ENCODE measurements at places on chromosomes 1 and 21.

- DNase-seq = no peak
Observed at GRCh38 chr1:108045460-108045859, 80.5 kb upstream of the VAV3 start.

- DNase-seq = no peak
Observed at GRCh38 chr1:103190766-103191165, 82.4 kb upstream of the COL11A1 start.

- DNase-seq = no peak
Observed at GRCh38 chr21:38420140-38420539, 78.1 kb downstream of the ERG start.

- DNase-seq = no peak
Observed at GRCh38 chr1:121558514-121558913, 373.7 kb downstream of the SRGAP2C start.

GRCh38 chr21:33881689-33882440 lies 33.7 kb downstream of the ATP5PO start:
- no peak for DNase-seq

DNA sequence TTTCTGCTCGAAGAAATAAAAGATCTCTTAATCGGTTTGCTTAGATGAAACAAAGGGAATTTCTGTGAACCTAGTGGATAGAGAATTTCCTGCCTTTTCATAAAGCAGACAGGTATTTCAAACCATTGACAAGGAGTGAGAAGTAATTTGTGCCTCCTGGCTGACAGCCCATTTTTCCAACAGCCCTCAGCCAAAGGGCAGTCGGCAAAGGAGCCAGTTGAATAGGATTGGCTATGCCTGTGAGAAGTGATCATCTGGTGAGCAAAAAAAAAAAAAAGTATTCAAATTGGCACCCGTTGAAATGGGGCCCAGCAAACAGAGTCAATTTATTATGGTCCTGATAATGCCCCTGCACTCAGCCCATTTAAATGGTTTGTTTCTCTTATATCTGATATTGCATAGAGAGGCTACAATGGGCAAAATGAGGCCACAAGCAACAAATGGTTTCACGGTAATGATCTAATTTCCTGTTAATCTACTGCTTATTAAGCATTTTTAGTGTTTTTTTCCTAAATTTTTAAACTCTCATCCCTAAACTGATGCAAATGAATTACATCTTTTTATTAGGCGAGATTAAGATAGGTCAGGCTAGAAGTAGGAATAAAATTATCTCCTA lies 477.5 kb downstream of the NUF2 start:
- no peak for DNase-seq

DNA sequence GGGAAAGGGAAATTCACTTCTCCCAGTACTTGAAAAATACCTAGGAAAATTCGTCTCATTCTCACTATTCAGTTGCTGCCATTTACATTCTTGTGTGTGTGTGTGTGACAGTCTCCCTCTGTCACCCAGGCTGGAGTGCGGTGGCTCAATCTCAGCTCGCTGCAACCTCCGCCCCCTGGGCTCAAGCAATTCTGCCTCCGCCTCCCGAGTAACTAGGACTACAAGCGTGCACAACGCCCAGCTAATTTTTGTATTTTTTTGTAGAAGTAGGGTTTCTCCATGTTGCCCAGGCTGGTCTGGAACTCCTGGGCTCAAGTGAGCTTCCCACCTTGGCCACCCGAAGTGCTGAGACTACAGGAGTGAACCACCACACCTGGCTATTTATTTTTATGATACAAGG lies 1.2 kb downstream of the SNAPIN start:
- DNase-seq = no peak

GRCh38 chr1:222124602-222125001 lies 382.7 kb upstream of the DUSP10 start:
- no peak for DNase-seq

- DNase-seq = no peak
Observed at GRCh38 chr1:187909382-187909781, 1080.6 kb downstream of the PLA2G4A start.

DNA sequence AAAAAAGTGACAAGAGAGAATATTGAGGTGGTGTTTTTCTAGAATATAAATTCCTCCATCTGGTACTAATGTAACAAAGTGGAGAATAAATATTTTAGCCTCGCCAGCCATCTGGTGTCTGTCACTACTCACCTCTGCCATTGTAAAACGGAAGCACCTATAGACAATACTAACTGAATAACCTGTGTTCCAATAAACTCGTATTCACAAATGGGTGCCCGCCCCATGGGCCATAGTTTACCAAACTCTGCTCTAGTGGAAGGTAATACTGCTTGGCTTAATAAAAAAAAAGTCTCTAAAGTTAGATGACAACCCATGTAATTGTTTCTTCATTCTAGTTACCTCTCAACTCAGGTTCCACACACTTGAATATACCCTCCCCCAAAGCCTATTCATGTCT lies 8.1 kb downstream of the MIS18A start:
- DNase-seq = no peak

DNA sequence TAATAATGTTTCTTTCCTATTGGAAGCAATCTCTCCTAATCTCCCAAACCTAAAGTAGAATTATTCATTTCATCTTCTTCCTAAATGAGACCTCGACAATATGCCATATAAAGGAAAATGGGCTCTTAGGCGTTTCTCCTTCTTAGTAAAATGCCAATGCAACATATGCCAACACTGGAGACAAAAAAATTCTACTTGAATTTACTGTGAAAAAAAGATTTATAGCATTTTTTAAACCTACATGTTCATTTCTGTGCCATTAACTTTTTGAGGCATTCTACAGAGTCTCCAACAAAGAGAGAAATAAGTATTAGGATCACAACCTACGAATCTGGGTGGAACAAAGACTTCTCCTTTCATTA lies 1.3 kb downstream of the WDR47 start:
- no peak for DNase-seq

DNA sequence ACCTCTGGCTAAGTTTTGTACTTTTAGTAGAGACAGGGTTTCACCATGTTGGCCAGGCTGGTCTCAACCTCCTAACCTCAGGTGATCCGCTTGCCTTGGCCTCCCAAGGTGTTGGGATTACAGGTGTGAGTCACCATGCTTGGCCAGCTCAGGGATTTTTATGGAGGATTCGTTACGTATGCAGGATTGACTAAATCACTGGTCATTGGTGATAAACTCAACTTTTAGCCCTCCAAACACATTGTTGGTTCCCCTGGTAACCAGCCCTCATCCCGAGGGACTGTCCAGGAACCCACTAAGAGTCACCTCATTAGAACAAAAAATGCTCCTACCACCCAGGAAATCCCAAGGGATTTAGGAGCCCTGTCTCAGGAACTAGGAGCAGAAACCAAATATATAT lies 40.4 kb downstream of the ST3GAL3 start:
- DNase-seq = no peak

DNA sequence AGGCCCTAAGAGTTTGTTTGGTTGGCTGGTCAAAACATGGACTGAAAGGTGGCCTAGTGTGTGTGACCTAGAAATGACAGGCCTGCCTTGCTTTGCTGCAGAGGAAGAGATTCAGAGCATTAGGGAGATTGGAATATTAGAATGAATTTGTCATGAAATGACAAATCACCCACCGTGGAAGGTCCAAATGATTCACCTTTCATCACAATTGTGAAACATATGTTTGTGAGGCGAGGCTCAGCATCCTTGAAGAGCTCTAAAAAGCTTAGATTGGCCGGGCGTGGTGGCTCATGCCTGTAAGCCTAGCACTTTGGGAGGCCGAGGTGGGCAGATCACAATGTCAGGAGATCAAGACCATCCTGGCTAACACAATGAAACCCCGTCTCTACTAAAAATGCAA lies 5.5 kb downstream of the LCE1B start:
- DNase-seq = no peak

DNA sequence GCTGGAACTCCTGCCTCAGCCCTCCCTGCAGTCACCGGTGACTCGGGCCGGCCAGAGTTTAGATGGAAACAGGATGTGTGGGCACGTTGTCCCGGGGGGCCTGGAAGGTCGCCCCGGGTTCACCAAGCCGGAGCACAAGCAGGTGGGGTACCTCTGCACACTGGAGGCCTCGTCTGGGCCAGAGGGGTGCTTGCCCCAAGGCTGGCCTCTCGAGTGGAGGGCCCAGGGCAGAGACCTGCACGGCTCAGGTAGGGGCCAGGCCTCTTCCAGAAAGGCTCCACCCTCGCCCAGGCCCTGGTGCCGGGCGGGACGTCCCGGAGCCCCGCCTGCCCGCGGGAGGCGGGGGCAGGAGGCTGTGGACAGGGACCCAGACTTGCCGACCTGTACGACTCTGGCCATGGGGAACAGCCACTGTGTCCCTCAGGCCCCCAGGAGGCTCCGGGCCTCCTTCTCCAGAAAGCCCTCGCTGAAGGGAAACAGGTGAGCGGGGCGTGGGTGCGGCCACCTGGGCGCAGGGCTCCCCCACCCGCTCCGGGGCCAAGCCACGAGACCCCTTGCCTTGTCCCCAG lies at the start of gene PLEKHN1:
Gene PLEKHN1 (plus strand): TSS at position 348 of the 569 bp plus-strand sequence. CDS start 50 bp downstream, at position 398.
- DNase-seq = no peak

DNA sequence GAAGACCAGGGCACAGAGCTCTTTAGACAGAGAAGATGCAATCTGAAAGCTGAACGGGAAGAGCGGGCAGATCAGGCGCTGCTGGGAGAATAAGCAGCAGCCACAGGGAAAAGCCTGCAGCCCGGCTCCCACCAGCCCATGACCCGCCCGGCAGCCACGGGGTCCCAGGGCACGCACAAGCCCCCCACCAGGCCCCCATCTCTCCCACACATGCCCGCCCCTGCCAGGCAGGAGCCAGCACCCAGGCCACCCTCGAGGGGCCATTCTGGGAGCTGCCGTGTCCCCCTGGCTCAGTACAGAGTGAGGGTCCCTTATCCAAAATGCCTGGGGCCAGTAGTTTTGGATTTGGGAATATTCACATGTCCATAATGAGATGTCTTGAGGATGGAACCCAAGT lies 16.3 kb downstream of the SLC19A1 start:
- DNase-seq = peak; percentile 9

- DNase-seq = no peak
Observed at GRCh38 chr1:168863772-168864171, 134.8 kb upstream of the DPT start.

GRCh38 chr1:112006416-112007025 lies 17.1 kb upstream of the KCND3 start:
- DNase-seq = no peak

DNA sequence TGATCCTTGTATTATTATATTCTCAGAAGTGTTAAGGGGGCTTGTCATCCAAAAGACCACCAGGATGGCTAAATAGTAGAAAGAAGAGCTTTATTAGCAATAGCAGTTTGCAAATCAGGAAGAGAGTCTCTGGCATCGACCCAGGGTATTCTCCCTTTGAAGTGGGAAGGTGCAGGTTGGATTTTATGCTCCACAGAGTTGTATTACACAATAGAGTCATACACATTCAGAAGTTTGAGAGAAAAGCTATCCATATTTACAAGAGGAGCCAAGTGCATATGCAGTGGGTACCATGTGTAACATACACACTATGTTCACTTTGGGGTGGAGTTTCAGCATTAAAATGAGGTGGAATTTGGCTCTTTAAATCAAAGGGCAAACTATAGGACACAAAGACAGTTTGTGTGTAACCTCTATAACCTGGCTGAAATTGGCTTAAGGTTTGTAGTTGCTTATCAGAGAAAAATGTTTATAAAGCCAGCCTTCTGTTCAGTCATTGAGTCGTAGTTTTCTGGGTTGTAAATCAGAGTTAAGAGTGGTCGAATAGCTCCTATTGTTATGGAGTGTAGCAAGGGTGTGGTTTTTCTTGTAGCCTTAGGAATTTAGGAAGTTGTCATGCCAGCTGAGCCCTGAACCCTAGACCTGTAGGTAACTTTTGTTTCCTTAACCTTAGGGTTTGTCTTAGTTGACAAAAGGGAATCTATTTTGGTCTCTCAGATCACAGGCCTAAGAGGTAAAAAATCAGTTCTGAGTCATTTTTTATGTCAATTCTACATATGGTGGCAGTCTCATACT lies 125.3 kb downstream of the DNM3 start:
- no peak for DNase-seq

DNA sequence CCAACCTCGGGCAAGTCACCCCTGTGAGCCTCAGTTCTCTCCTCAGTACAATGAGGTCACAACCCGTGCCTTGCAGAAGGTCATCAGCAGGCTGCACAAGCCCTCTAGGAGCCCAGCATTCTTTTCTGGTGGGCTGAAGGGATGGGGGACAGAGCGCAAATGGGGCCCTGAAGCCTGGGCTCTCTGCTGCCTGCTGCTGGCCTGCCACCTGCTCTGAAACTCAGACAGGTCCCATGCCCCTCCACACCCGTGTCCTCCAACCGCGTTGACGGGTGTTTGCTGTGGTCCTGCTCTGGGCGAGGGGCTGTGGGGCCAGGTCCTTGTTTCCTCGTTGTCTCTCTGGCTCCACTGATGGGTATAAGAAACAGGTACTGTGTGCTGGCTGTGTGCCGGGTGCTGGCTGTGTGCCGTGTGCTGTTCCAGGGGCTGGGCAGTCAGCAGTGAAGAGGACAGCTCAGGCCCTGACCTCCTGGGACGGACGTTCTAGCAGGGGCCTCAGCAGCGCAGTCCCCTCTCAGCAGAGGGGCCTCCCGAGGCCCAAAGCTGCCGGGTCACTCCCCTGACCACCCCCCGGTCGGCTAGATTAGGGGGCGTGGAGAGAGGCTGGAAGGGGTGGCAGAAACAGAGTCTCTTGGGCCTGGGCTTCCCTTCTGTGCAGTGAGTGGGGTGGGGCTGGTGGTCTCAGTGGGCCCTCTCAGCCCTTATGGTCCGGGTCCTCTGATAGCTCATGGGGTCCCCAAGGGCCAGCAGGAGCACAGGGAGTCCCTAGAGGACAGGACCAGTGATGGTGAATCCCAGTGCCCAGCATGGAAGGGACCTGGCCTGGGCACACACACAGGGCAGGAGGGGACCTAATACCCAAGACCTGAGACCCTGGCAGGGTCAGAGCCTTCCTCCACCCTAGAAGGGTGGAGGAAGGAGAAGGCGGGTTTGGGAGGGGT lies 42.1 kb downstream of the DMRTB1 start:
- peak; percentile 53 for DNase-seq

DNA sequence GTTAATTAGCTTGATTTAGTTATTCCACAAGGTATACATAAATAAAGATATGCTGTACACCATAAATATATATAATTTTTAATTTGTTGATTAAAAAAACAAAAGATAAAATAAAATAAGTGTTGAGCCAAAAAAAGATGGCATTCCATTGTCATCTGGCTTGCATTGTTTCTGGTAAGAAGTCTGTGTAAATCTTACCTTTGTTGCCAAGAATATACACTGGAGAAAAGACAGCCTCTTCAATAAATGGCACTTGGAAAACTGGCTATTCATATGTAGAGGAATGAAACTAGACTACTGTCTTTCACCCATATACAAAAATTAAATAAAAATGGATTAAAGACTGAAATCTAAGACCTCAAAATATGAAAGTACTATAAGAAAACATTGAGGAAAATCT lies 196.5 kb downstream of the IER5 start:
- no peak for DNase-seq

- DNase-seq = no peak
Observed at GRCh38 chr1:29548091-29548490, 311.8 kb downstream of the PTPRU start.
